ENCODE measurements at places on chromosomes 1 and 21.

- DNase-seq, result peak; percentile 67
These were observed 110.2 kb downstream of the NAV1 start for GRCh38 chr1:201648907-201649721.

GRCh38 chr1:219067350-219067712 lies 106.3 kb upstream of the LYPLAL1 start:
- no peak for DNase-seq

DNA sequence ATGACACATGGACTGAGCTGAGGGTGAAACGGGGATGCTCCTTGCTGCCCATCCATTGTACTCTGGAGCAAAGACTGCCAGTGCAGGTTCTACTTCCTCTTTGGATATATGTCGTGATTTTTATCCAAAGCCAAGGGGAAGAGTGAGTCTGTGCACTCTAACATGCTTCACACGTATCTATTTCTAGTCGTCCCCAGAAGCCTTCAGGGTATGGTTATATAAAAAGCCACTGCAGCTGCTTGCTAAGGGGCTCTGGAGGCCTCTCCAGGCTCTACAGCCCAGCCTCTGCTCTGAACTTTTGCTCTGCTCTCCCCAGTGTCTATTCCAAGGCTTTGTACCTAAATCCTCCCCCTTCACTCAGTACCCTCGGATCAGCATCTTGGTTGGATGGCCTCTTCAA lies 20.1 kb downstream of the PAFAH2 start:
- DNase-seq, result no peak

- no peak for DNase-seq
These were observed 29.3 kb upstream of the TSPAN2 start for GRCh38 chr1:115118611-115119010.

- DNase-seq, result no peak
These were observed 94.9 kb upstream of the ETV3 start for GRCh38 chr1:157233131-157233530.

DNA sequence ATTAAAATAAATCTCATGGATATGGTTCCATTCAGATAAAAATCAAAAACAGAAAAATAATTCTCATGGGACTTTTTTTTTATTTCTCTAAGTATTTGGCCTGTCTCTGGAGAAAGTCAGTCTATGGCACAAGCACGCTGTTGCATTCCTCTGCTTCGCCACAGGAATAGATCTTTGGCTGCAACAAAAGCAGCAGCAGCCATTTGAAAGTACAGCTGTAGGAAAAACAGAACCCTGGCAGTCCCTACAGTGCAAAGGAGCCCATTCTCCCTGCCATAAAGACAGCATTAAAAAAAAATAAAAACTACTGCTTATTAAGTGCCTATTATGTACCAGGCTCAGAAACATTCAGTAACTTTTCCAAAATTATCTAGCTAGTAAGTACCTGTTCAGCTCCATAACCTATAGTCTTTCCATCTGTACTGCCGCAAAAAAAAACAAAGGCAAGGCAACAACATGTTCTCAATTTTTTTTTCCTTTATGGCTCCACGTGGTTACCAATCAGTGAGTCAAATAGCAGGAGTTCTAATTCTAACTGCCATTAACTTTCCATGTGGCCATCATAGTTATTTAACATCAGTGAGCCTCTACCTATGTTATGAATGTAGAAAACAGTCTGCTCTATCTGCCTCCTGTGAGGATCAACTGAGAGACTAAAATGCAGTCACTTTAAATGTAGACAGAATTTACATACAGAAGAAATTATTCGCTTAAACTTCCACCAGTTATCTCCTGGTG lies 22.7 kb downstream of the SLC35D1 start:
- no peak for DNase-seq

DNA sequence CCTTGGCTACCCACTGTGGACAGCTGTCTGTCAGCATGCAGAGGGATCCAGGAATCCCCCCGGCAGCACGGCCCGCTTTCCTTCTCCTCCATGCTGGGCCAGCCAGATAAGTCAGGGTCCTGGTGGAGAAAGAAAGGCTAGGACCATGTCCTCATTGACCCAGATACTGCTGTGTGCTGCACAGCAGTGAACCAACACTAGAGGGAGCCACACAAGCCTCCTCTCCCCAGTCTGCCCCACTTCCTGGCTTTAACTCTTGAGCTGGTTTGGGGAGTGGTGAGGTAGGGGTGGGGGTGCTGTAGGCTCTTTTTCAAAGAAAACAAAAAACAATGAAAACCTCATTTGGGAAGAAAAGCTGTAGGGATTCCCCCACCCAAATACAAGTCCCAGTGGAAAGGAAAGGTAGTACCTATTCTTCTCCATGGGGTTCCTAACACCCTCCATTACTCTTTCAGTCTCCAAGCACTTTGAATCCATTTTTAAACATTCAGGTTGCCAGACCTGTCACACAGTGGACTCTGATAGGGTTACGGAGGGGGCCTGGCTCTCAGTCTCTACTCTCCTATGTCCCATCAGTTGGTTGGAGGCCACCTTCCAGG lies 84.9 kb upstream of the CD1D start:
- peak; percentile 59 for DNase-seq

DNA sequence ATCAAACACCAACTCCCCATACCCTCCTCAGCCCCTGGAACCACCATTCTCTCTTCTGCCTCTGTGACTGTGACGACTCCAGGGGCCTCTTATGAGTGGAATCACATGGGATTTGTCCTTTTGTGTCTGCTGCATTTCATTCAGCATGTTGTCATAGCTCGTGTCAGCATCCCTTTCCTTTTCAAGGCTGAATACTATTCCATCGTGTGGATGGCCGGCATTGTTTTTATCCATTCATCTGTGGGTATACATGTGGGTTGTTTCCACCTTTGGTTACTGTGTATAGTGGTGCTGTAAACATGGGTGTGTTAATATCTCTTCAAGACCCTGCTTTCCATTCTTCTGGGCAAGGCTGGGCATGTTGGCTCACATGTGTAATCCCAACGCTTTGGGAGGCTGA lies 17.1 kb upstream of the OBSCN start:
- no peak for DNase-seq

GRCh38 chr1:154707901-154708463 lies 100.0 kb upstream of the ADAR start:
- no peak for DNase-seq

DNA sequence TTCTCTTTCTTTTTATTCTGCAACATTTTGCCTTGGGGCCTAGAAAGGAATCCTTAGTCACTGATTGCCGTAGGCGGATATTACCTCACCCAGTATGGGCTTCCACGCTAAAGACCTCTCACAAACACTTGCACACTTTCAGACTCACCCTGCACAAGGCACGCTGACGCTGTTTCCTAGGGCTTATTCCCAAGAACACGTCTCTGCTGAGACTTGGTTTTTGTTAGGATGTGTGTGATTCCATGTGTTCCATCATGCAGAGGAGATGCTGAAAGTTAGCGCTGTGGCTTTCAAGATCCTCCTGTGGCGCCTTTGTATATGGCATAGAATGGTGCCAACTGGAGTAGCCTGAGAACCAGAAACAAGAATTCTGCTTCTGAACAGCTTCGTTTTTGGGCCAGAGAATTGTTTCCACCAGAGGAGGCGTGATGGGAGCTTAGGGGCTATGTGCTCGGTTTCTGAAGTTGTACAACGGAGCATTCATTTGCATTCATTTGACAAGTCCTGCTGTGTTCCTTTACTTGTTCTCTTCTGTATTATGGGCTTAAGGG lies 297.0 kb downstream of the DISC1 start:
- DNase-seq, result no peak

DNA sequence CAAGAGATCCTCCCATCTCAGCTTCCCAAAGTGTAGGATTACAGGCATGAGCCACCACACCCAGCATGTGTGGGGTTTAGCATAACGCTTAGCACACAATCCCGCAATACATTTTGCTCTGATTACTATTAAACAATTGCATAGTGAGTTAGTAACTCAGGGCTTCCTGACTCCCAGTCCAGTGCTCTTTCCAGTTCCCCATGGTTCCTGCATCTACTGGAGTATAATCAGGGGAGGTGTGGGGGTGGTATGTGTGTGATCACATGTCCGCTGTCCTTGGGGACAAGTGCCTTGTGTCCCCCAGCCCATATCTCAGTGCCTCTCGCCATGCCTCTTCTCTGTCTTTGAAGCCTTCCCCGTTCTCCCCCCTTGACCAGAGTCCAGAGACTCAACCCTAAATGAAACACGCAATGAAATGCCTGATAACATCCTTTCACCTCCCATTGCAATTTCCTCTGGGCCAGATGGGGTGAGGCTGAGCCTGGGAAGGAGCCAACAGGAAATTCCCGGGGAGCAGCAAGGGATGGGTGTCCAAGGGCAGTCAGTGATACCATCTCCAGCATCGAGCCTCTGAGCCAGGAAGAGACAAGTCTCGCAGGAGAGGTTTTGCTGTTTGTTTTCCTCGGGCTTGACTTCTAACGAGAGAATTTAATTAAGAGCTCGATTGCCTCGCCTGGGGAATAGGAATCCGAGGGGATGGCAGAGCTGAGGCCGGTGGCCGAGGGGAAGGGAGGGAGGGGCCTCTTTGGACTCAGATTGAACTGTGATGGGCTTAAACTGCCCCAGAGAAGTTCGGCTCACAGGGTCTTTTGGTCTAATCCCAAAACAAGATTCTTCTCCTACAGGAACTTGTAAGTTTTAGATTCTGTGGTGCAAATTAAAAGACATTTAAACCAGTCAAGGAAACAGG lies 7.7 kb upstream of the HTR1D start:
- no peak for DNase-seq

DNA sequence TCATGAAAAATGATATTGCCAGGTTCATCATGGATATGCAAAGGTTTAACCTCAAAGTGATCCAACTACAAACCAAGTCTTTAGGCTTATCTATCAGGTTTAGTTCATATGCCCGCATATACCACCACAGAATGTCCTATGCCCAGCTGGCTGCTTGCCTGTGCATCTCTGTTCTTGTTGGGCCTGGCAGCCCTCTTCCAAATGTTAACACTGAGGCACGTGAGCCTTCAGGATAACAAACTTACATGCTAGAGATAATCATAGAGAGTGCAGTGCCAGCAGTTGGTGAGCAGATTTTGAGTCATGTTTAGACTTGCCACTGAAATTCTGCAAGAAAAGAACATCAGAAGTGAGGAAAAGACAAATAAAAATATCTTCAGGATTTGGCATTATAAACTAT lies 607.9 kb upstream of the TMPRSS15 start:
- no peak for DNase-seq

DNA sequence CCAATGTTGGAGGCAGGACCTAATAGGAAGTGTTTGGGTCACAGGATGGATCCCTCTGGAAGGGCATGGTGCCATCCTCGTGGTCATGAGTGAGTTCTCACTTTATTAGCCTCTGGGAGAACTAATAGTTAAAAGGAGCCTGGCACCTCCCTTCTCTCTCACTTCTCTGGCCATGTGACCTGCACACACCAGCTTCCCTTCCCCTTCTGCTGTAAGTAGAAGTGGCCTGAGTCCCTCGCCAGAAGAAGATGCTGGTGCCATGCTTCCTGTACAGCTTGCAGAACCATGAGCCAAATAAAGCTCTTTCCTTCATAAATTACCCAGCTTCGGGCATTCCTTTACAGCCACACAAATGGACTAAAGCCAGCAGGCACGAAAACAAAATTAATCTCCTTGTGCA lies 23.6 kb downstream of the ACOT7 start:
- no peak for DNase-seq

DNA sequence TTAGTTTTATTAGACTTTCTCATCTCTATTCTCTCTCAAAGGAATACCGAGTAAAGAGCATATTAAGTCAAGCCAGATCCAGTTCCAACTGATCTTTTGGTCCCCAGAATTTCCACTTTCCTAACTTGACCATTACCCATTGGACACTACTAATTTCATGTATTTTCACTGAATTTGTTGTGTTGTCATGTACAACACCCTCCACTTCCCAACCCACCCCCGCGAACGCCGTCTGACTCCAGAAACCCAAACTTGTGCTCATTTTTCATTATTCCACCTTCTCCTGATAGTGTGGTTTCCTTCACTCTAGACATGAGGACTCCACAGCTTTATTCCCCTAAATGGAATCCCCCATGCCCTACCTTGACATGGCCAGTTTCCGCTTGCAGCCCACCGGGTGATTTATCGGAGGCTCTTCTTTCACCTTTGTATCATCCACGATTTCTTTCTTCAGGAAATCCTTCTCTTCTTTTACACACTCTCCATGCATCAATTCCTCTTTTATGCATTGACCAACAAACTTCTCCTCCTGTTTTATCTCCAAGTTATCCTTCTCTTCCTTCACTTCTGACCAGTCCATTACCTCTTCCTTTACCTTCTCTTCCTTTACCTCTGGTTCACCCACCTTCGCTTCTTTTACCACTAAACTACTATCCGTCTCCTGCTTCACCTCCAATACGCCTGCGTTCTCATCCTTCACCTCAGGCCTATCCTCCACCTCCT lies 805 bp downstream of the ZNHIT6 start:
- no peak for DNase-seq

- peak; percentile 89 for DNase-seq
These were observed 146.0 kb downstream of the RERE start for GRCh38 chr1:8671306-8671917.

GRCh38 chr1:23470282-23471070 lies 13.5 kb downstream of the ASAP3 start:
- DNase-seq, result no peak

DNA sequence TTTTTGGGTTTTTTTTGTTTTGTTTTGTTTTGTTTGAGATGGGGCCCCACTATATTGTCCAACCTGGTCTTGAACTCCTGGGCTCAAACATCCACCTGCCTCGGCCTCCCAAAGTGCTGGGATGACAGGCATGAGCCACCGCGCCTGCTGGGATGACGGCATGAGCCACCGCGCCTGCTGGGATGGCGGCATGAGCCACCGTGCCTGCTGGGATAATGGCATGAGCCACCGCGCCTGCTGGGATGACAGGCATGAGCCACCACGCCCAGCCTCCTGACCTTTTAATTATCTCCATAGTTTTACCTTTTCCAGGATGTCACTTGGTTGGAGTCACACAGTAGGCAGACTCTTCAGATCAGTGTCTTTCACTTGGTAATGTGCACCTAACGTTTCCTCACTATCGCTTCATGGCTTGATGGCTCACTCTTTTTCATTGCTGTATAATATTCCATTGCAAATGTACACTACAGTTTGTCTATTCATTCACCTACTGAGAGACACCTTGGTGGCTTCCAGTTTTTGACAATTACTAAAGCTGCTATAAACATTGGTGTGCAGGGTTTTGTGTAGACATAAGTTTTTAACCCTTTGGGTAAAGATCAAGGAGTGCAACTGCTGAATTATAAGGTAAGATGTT lies 10.1 kb upstream of the PDXK start:
- DNase-seq, result no peak

DNA sequence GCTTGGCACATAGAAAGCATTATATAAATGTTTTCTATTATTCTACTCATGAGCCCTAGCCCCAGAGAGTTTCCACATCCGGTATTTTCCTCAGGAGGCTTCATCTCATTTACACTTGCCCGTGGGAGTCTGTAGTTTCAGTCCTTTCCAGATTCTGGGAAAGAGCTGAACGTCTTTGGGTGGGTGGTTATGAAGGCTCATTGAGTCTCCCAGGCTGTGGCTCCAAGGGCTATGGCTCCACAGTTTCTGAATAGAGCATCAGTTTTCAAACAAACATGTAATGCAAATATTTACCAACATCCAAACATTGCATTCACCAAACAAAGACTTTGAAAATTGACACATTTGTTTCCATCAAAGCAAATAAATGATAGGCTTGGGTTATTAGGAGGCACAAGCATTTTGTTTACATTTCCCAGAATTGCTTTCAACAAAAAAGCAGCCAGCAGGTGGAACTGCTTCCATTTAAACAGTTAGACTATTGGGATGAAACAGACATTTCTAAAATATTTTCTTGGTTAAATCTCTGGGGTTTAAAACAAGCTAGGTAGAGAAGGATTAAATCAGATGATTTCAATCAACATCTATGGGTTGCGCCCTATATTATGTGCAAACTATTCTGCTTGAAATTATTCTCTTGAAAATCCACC lies 1.3 kb upstream of the LEMD1 start:
- no peak for DNase-seq

- peak; percentile 47 for DNase-seq
These were observed 40.4 kb upstream of the ADARB1 start for GRCh38 chr21:45033791-45034555.

Data from stomach (tissue), 19 donors.